ENCODE measurements at places on chromosomes 16 and 17.

DNA sequence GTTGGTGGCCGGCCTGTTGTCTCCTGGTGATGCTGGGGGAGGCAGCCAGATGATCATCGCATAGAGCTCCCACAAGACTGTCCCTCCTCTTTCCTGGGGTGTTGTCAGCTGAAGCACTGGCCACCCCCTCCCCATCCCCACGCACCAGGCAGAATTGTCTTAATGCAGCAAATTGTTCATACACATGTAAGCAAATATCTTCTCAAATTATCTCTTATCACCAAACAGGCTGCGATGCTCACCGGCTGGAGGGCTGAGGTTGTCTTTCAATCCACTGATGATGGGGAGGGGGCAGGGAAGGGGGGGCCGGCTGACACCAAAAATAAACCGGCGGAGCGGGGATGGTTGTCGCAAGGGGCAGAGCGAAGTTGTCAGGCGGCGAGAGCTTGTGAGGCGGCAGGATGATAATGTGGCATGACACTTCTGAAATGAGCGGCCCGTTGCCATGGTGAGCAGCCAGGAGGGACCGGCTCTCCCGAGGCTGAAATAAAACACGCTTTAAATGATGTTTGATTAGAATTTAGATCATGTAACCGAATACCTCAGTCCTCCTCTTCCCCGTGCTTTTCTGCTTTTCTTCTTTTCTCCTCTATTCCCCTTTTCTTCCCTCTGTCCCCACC is 59.8 kb downstream of the MRM1 start:
- no peak for DNase-seq

DNA sequence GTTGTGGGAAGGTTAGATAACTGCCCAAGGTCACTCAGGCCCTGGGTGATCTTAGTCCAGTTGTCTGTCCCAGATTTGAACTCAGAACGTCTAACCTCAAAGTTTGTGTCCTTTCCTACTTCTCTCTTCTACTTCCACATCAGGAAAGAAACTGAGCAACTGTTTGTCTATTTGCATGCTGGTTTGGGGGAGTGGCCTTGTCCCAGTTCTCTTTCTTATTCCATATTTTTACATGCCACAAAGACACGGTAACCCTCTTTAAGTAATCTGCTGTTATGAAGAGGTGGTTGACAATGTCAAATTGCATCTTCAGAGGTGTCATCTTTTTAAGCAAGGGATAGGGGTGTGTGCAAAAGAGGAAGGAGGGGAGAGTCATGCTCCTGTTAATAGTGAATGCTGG is 432.5 kb downstream of the HS3ST3B1 start:
- DNase-seq, result no peak

DNA sequence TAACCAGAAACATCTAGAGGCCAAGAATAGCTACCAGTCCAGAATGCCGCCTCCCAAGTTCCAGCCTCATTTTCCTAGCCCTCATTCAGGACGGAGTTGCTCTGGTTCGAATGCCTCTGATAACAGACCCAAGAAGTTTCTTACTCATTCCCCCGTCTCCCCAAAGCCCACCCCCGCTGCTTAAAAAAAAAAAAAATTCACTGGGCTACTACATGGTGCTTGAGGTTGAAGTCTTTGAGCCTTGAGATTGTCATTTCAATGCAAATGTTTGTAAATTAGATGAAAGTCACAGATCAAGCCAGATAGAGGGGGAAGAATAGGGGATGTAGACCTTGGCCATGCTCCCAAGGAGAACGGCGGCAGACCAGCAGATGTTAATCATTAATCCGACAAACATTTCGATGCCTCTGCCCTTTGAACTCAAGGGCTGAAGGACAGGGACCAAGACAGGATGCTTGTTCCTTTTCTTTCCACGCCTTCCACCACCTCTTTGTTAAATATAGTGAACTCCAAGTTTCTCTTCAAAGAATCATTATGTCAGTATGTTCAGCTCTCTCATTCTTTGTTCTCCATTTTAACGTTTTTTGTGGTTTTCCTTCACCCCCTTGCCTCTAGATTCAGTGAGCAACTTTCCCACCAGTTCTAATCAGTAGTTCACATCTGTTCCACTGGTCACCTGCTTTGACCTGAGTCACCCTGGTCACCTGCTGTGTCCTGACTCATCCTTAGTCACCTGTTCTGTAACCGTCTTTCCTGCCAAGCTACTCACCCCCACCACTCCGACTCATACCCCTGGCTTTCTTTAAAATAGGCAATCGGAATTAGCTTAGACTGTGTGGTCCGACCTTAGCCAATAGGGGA is 190.3 kb downstream of the CPPED1 start:
- DNase-seq, result peak; percentile 5

GRCh38 chr17:82244413-82245133 is 15.7 kb downstream of the SLC16A3 start:
- DNase-seq, result peak; percentile 58

DNA sequence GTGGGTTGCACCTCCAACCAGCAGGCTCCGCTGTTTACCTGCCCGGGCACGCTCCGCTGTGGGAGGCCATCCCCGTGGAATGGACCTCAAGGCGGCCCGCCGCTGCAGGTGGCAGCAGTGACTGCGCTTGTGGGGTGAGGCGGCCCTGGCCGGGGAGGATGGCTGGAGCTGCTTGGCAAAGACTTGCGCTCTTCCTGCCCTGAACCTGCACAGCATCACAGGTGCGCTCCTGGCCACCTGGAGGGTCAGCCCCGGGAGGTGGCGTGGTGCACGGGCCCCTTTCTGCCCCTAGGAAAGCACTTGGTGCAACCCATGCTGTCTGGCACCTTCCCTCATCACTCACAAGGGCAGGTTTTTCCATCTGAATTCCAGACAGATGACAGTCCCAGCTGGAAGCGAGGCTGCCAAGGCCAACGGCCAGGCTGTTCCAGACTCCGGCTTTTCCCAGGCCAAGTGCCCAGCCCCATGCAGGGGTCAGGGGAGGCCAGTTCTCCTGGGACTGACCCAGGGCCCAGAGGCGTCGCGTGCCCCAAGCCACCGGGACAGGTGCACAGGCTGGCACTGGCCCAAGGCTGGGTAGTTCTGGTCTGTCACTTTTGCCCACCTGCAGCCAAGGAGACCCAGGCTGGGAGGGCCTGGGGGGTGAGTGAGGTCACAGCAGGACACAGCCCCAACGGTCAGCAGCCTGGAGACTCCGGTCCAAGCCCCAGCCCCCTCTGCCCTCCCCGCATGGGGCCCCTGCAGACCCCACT is 13.3 kb downstream of the UTS2R start:
- peak; percentile 17 for DNase-seq

DNA sequence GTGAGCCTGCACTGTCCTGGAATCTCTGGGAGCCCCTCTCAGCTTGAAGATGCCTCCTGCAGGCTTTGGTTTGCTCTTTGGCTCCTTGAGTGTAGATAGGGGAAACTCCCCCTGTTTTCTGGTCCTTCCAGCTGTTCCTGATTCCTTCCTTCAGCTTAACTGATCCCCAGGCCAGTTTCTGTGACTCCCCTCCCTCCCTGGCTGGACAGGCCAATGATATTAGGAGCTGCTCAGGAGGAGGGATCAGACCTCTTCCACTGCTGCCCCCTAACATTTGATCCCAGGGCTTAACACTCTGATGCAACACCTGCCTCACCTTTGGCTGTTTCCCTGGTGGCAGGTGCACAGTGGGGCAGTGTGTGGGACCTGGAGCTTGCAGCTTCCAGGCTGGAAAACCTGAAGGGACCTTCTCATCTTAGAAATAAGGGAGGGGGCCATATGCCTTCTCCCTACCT is at the start of gene TAC4:
Gene TAC4, minus strand, starts transcription at position 51 of the 455 bp plus-strand sequence. CDS start 52 bp downstream, outside the sequence.
- DNase-seq, result no peak

DNA sequence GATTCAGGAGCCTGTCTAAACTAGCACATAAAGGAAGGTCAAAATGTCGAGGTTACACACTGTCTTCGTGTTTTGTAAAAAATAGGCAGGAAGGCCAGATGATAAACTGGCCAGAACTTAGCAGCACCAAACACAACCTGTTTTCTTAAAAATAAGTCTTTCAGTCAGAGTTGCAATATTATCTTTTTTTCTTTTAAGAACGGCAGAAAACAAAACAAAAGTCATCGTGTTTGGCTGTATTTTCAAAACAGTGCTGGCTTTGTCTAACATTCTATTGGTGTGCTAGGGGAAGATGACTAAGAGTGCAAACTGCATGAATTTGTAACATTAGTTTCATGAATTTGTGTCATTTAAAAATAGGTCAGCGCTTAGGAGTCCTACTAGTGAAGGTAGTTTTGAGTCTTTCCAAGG is 5.3 kb downstream of the MAF start:
- no peak for DNase-seq

GRCh38 chr16:85418978-85419491 is 194.1 kb upstream of the GSE1 start:
- no peak for DNase-seq

- no peak for DNase-seq
Observed at GRCh38 chr16:4283441-4283840, 10.6 kb upstream of the TFAP4 start.

DNA sequence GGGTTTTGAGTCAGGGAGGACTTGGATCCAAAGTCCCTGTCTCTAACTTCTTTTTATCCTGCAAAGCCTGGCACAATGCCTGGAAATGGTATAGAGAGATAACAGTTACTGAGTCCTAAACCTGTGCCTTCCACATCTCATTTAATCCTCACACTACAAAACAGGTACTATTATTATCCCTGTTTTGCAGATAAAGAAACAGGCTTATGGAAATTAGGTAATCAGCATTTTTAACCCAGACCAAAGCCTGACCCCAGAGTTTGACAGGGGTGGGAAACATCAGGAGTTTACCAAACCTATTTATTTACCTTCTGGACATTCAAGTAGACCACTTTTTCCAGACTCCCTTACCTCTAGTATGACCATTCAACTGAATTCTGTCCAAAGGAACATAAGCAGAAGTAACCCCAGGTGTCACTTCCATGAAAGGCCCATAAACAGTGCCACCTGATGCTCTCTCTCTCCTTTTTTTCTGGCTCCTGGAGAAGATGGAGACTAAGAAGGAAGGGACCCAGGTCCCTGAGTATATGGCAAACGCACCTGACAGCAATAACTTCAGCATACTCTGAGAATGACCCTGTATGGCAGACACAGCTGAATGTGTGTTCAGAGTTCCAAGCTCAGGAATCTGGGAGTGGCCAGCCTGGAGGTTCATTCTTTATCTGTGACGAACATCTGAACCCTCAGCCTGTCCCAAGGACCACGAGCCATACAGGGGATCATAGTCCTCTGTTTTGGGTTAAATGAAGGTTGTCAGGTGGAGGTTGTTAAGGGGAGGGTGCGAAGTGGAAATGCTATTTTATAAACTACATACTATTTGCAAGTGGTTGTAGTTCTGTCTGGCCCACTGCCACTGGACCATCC is 62.7 kb downstream of the HLF start:
- peak; percentile 48 for DNase-seq

- DNase-seq, result peak; percentile 84
Observed at GRCh38 chr16:68289621-68290329, 21.0 kb downstream of the SLC7A6OS start.

GRCh38 chr17:79911430-79912399 is 72.5 kb upstream of the CBX4 start:
- no peak for DNase-seq

GRCh38 chr17:42814633-42815399 is 9.3 kb downstream of the BECN1 start:
- no peak for DNase-seq

- DNase-seq, result peak; percentile 72
Observed at GRCh38 chr17:50026837-50027171, 29.1 kb upstream of the ITGA3 start.

DNA sequence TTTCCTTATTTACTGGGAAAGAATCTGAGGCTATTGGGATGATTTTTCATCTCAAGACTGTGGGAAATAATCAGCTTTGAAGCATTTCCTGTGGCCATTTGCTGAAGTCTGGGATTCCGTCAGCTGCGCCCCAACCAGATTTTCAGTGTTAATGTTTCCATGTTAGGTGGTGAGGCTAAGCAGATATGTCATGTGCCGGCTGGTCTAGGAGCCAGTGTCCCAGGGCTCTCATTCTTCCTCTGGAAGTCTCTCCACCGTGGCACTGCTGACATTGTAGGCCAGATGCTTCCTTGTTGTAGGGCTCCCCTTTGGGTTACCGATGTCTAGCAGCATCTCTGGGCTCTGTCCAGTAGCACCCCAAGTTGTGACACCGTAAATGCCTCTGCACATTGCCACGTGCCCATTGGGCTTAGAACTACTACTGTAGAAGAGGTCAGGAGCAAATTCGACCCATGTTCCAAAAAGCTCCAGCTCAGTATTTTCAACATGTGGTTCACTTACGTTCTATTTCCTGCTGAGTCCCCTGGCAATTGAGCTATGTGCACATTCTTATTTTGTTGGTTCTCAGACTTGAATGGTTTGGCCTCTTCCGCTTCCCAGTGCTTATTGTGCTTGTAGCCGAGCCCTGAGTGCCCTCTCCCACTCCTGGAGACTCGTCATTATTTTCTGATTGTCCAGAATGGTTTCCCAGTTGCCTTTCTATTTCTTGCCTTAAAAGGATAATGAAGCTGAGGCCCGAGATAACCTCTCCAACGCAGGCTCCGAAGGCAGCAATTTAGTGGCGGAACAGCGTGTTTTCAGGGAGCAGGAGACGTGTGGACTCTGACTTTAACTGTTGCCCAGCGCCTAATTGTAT is 82.2 kb downstream of the SPECC1 start:
- DNase-seq, result no peak

- peak; percentile 64 for DNase-seq
Observed at GRCh38 chr17:28744972-28745785, 1.4 kb downstream of the TRAF4 start.

GRCh38 chr17:9202532-9202931 is 181.2 kb downstream of the NTN1 start:
- no peak for DNase-seq

DNA sequence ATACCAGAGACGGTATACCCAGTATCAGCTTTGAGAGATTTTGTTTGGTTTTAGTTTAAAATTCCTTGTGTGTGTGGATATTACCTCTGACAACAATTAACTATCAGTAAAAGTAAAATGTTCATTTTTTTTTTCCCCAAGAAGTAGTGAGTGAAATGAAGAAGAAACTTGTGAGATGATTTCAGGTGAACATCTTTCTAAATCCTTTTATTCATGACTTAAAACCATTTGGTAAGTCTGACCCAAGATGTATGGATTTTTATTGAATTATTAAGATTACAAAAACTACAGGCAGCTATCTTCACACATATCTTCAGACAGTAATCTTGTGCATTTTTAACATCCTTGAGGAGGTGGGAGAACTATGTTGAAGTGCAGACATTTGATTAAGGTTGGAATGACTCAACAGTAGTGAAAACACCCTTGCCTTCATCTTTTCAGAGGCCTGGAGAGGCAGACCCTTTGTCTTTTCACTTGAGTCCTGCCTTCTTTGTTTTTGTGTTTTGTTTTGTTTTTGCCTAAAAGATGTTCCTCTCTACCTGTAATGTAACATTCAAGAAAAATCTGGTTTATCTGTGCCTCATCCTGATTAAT is 240.3 kb upstream of the TBX2 start:
- no peak for DNase-seq

- DNase-seq, result no peak
Observed at GRCh38 chr17:64056269-64057005, 36.0 kb upstream of the ICAM2 start.

- no peak for DNase-seq
Observed at GRCh38 chr16:72924537-72924926, 123.4 kb downstream of the ZFHX3 start.

DNA sequence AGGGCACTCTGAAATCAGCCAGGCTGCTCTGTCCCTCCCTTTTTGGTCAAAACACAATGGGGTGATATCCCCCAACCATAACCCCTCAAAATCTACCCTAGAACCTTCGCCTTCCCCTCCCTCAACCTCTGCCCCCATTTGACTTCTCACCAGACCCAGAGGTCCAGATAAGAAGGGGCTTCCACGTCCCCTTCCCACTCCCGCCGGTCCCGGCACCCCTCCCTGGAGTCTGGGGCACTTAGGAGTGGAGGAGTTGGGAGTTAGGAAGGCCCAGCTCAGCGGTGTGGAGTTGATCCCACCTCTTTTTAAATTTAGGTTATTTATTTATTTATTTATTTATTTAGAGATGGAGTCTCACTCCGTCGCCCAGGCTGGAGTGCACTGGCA is 619 bp upstream of the TMEM92 start:
- no peak for DNase-seq
